ENCODE measurements at places on chromosomes 5 and 9.

- no peaks in the 10 kb centered on the region for H3K36me3 ChIP-seq
- H3K27ac ChIP-seq: no peak overlapping the region
- H3K4me3 ChIP-seq: no peak overlapping the region
- DNase-seq: no peak
- no peaks in the 10 kb centered on the region for H3K27me3 ChIP-seq
Observed at GRCh38 chr5:22521521-22521920, 331.6 kb downstream of the CDH12 start.

DNA sequence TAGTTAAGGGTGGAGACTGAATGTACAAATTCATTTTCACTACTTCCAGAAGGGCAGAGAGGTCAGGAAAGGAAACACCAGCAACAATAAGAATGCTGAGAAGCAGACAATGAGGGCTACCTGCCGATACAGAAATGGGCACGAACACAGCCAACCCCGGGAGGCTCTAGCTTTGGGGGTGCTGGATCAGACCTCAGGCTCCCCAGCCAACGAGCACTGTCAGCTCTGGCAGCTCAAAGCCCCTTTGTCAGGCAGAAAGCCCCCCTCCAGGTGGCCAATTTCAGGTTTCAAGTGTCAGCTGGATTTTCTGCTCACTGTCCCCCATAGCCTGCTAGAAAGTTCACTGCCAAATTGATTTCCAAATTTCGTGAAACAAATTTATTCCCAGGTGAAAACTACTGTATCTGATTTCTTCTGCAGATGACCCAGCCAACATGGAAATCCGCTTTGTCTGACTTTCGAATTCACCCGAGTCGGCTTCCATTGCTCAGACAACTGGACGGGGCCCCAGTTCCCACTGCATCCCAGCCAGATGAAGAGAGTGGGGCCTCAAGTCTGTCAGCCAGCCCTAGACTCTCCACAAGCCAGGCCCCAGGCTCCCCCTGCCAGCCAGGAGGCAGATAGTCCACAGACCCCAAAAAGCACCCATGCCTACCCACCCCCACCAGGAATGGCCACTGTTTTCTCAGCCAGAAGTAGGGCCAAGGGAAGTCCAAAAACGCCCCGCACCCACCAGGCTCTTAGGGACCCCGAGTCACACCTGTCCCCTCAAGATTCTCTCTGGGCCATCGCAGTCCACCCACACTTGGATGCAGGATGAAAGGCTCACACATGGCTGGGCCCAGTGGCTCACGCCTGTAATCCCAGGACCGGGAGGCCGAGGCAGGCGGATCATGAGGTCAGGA lies 96.5 kb upstream of the PHYKPL start:
- H3K4me1 ChIP-seq: peaks cover 31% of the 10 kb centered on the region
- no peaks in the 10 kb centered on the region for H3K27me3 ChIP-seq
- no peak overlapping the region for H3K27ac ChIP-seq

DNA sequence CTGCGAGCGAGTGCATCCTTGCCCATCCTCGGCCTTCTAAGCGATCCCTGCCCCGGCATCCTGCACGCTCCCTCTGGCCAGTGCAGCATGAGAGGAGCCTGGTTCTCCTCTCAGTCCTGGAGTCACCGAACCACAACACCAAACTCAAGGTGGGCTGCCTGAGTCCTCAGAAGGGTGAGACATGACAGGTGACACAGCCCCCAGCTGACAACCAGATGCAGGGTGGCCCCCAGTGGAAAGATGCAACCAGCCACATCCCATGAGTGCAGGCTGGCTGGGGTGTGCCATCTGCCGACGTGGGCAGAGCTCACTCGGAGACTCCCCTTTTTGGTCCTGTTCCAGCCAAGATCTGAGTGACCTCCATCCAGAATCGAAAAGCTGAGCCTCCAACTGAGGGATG lies 58.4 kb downstream of the COL23A1 start:
- H3K27ac ChIP-seq: no peak overlapping the region
- no peaks in the 10 kb centered on the region for H3K4me1 ChIP-seq
- H3K36me3 ChIP-seq: no peaks in the 10 kb centered on the region

DNA sequence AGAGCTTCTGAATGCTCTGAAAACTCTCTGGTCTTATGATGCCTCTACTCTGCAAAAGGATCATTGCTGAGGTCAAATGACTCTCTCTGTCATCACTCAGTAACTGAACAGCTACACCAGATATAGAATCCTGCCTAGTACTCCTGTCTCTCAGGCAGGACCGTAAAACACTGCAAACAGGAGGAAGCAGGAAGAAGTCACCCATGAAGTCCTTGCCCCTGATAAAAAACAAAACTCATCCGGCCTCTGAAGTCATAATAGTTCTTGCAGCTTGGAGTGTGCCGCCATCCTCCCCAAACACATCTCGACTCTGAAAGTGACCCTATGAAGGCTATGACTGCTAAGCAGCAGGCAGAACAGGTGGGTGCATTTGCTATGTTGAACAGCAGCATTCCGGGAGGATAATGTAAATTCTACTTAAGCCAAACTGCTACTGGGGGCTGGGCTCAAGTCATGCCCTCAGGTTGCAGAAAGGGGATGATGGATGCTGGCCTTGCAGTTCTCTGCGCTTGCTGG lies 81.9 kb upstream of the FAM169A start:
- DNase-seq: no peak
- H3K27me3 ChIP-seq: no peaks in the 10 kb centered on the region
- peaks cover 12% of the 10 kb centered on the region for H3K4me1 ChIP-seq
- no peaks in the 10 kb centered on the region for H3K36me3 ChIP-seq
- no peak overlapping the region for H3K27ac ChIP-seq

DNA sequence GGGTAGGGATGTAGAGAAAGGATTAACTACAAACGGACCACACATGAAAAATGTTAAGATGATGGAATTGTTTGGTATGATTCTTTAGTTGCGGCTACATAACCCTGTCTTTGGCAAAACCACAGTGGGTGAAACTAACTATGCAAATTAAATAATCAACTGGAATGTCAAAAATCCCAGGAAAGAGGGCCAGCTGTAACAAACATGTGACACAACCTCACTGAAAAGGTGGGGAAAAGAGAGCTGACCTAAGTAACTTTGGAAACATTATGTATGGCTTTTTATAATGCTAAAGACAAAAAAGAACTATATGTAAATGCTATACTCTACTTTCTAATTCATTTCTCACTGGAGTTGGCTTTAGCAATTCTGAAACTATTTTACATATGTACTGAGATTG lies 252.0 kb downstream of the MRPS30 start:
- H3K36me3 ChIP-seq: no peaks in the 10 kb centered on the region
- no peak overlapping the region for H3K4me3 ChIP-seq
- no peak for DNase-seq
- H3K27me3 ChIP-seq: no peaks in the 10 kb centered on the region

Measured in vagina (tissue), 2 donors.